ENCODE measurements at places on chromosomes 6 and 20.
A peak's percentile ranks its signal among the peaks of the same experiment; 100 is the strongest.

- no peak for DNase-seq
These were observed 14.2 kb downstream of the ANKRD66 start for GRCh38 chr6:46760925-46761324.

DNA sequence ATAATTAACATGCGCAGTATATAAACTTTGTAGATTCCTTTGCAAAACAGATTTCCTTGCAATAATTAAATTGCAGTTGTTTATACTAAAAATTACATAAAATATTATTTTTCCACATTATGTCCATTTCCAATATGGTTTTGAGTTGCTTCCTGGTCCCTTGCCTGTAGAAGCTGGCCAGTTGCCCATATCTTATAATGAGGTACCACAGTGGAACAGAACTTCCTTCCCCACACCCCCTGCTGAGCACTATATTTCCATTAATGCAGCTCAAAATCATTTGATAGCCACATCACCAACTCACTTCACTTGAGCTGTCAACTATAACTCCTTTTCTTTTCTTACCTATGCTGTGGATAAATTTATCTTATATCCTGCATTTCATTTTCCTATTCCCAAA lies 194.6 kb downstream of the DST start:
- no peak for DNase-seq

DNA sequence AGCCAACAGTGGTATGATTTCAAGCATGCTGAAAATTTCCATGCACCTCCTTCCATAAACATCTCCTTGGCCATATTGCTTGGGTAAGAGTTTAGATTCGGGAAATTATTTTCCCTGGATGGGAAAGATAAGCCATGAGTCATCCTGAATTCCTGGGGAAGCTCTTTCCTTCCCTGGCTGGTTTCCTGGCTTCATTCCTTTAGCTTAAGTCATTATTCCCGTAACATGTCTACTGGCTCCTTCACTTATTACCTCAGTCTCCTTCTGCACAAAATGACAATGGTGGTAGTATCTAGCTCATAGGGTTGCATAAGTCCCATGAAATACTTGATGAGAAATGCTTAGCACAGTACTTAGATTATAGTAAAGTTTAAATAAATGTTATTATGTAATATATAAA lies 27.6 kb downstream of the TINAG start:
- DNase-seq: peak; percentile 44

DNA sequence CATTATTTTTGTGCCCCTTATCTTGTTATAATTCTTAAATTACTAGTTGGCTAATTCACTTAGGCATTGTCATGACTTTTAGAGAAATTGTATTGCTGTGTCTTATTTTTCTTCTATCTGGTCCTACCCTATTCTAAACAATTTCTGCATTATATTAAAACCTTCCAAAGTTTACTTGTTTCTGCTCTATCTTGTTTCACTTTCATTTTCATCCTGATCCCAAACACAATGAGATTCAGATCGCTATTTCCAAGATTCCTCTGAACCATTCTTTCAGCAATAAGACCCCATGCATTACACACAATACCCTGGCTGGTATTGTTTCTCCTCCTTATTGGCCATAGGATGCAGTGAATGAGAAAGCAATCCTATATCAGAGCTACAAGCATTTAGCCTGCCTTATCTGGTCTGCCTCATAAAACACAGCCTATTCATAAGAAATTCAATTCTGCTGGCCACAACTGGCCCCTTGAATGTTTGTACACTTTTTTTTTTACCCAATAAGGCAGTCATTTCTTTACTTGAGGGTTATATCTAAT lies 69.9 kb upstream of the POU3F2 start:
- DNase-seq: no peak

GRCh38 chr20:63707558-63708300 lies at the start of the genes ARFRP1 and ZGPAT:
ARFRP1 (minus strand) TSS chr20:63707976; CDS start chr20:63707091, 885 bp downstream.
ZGPAT (plus strand) TSS chr20:63708039; CDS start chr20:63708581, 542 bp downstream.
- DNase-seq: peak; percentile 87

DNA sequence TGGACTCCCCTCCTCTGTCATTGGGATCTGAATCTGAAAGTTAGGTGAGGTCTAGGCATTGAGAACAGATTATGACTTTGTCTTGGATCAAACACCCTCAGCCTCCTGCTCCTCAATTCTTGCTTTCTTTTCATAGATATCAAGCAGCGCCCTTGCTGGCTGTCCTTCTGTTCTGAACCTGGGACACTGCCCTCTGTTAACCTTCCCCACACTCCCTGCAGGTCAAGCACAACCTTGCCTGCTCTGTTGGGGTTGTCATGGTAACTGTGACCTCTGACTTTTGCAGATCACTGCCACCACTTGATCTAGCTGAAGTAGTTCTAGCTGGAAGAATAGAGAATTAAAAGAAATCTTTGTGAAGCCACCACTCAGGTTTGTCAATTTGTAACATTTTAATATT lies 16.4 kb upstream of the MICA start:
- no peak for DNase-seq

- DNase-seq: no peak
These were observed 2.0 kb downstream of the EDEM2 start for GRCh38 chr20:35145141-35145564.

- no peak for DNase-seq
These were observed 6.5 kb downstream of the RBM38 start for GRCh38 chr20:57397693-57398108.

GRCh38 chr6:170554796-170555137 lies 598 bp downstream of the TBP start:
- DNase-seq: no peak

DNA sequence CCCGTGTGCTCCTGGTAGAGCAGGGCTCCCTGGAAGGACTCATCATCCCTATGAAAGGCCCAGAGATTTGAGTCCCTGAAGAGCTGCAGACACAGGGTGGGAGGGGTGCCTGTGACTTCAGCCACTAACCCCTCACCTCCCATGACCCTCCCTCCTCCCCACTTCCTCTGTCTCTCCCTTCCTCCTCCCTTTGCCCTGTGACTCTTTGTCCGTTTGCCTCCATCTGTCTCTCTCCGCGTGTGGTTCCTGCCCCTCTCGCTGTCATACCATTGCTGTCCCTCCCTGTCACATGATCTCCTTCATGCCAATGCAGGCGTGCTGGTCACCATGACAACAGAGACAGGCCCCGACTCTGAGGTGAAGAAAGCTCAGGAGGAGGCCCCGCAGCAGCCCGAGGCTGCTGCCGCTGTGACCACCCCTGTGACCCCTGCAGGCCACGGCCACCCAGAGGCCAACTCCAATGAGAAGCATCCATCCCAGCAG lies 19.0 kb downstream of the EPB41L1 start:
- DNase-seq: no peak

DNA sequence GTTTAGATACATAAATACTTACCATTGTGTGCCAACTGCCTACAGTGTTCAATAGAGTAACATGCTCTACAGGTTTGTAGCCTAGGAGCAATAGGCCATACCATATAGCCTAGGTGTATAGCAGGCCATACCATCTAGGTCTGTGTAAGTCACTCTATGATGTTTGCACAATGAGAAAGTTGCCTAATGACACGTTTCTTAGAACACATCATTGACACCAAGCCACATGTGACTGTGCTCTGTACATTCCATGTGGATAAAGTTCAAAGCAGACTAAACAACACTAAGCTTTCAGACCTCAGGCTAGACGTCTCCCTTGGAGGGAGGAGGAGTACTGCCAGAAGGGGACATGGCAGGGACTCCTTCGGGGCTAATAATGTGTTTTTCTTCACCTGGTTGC lies 93.6 kb downstream of the KIF16B start:
- no peak for DNase-seq

All from H54 (cell line).